ENCODE measurements at places on chromosomes 12 and 14. TPM values are rescaled to one million over a fixed set of nuclear protein-coding genes. Genes with fewer than 3 reads are reported as not detected.

GRCh38 chr14:71721791-71722190 lies 210.4 kb upstream of the RGS6 start:
- peaks cover 14% of the 10 kb centered on the region for H3K4me1 ChIP-seq
- H3K4me3 ChIP-seq: no peak overlapping the region
- no peak for DNase-seq

GRCh38 chr12:124408822-124409517 lies 114.1 kb downstream of the RFLNA start:
- H3K27me3 ChIP-seq: no peaks in the 10 kb centered on the region
- peaks cover 23% of the 10 kb centered on the region for H3K4me1 ChIP-seq
- H3K27ac ChIP-seq: no peak overlapping the region
- no peak for DNase-seq
- no peak overlapping the region for H3K4me3 ChIP-seq

DNA sequence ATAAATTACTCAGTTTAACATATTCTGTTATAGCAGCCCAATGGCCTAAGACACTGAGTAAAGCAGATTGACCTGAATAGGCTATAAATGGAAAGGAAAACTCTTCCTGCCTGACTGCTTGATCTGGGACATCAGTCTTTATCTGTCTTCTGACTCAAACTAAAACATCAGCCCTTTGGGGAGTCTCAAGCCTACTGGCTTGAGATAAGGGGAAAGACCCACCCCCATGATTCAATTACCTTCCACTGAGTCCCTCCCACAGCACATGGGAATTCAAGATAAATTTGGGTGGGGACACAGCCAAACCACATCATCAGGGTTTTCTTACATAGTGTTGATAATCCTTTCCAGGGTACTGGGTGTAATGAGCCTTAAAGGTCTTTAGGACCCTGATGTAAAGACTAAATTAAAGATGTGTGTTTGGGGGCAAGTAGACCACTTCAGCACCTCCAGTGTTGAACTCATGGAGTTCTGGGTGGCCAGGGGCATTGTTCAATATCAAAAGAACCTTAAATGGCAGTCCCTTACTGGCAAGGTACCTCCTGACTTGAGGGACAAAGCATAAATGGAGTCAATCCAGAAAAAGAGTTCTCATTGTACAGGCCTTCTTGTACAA lies 67.8 kb downstream of the TSHR start:
- no peak for DNase-seq
- no peaks in the 10 kb centered on the region for H3K36me3 ChIP-seq

- no peaks in the 10 kb centered on the region for H3K27me3 ChIP-seq
- DNase-seq: no peak
- H3K36me3 ChIP-seq: no peaks in the 10 kb centered on the region
These were observed 2.9 kb upstream of the EPYC start for GRCh38 chr12:91007531-91008290.

DNA sequence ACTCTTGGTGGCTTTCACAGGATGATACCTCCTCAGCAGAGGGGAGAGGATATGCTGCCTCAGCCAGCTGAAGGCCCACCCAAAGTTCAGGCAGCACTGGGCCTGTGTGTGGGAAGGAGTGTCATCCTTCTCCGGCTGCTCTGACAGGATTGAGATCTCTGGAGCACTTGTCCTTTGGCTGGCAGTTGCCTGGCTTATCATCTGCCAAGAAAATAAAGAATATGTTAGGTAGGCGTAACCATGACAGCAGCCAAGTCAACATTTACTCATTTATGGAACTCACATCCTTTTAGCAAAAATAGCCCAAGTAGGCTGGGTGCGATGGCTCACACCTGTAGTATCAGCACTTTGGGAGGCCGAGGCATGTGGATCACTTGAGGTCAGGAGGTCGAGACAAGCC lies 68.5 kb downstream of the PPFIBP1 start:
- H3K4me3 ChIP-seq: no peak overlapping the region
- DNase-seq: no peak
- H3K27ac ChIP-seq: peak overlapping the region; percentile 40

DNA sequence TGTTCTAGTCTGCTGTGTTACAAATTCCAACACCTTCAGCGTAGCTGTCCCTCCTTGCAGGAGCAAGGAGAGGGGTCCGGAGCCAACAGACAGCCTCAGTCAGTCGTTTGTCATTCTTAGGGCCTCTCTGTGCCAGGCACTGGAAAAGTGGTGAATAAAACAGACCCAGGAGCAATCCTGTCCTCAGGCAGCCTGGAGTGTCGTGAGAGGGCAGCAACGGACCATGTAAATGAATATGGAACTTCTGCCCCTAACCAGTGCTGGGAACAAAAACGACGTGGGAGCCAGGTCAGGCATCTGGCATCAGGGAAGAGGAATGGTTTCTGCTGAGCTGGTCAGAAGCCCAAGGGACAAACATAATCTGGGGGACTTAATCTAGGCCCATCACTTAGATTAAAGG lies 64.8 kb upstream of the PSMC1 start:
- no peaks in the 10 kb centered on the region for H3K36me3 ChIP-seq
- H3K27me3 ChIP-seq: peaks cover 21% of the 10 kb centered on the region
- no peak overlapping the region for H3K4me3 ChIP-seq
- H3K27ac ChIP-seq: no peak overlapping the region
- DNase-seq: no peak

DNA sequence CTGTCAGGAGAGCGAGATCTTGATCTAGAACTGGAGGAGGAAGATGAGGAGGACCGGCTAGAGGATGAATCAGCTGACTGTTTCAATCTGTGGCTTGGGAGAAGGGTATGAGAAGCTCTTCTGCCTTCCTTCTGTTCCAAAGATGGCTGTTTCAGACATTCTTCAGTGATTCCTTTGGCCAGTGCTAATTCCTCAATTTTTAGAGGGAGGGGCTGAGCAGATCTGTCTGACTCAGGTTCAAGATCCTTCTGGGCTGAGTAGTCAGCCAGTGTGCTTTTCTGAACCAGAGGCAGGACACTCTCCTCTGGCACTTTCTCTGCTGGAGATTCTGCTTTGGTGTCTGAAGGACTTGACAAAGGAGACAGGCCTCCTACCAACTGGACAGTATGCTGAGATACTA lies 15.2 kb downstream of the ACIN1 start:
- no peak for DNase-seq
- H3K27ac ChIP-seq: no peak overlapping the region
- H3K4me1 ChIP-seq: no peaks in the 10 kb centered on the region
- H3K27me3 ChIP-seq: no peaks in the 10 kb centered on the region

Gene P3H3
- 80.7 TPM for total RNA-seq

Gene INHBC
- 0.31 TPM for total RNA-seq

Measured in mesothelial cell of epicardium (in vitro differentiated cells).